ENCODE measurements at places on chromosomes 1 and 21.

GRCh38 chr1:98210064-98210463 lies 289.2 kb upstream of the DPYD start:
- no peak for DNase-seq

DNA sequence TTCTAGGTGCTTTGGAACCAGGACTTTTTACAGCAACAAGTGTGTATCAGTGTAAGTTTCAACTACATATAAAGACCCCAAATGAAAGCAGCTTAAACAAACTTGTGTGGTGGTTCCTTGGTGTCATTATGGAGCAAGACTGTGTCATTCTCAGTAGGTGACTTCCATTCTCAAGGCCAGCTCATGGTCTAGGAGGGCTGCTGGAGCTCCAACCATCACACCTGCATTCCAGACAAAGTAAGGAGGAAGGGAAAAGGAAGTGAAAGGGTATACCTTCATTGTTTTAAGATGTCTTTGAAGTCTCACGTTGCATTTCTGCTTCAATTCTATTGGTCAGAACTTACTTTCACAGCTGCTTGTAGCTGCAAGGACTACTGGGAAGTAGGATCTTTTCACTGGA lies 188.6 kb downstream of the C1orf94 start:
- no peak for DNase-seq

GRCh38 chr21:33132054-33132453 lies 62.1 kb downstream of the OLIG1 start:
- DNase-seq, result no peak

DNA sequence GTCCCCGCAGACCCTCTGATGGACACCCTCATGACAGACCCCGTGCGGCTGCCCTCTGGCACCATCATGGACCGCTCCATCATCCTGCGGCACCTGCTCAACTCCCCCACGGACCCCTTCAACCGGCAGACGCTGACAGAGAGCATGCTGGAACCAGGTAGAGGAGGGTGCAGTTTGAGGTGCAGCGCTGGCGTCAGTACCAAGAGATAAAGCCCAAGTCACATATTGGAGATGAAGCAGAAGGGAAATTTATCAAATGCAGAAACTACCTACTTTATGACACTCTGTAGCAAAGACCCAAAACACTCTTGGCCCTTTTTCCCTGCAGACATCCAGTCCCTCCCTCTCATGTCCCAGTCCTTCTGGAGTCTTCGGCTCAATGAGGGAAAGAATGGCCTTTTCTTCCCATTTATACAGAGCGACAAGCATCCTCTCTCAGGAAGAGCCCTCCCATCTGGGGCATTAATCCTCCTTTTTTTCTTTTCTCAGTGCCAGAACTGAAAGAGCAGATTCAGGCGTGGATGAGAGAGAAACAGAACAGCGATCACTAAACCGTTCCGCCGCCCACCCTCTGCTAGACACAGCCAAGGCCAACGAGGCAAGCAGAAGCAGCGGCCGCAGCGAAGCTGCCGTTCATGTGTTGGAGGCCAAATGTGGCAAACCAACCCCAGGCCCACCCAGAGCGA lies 30.8 kb upstream of the KIF1B start:
- DNase-seq, result peak; percentile 67

DNA sequence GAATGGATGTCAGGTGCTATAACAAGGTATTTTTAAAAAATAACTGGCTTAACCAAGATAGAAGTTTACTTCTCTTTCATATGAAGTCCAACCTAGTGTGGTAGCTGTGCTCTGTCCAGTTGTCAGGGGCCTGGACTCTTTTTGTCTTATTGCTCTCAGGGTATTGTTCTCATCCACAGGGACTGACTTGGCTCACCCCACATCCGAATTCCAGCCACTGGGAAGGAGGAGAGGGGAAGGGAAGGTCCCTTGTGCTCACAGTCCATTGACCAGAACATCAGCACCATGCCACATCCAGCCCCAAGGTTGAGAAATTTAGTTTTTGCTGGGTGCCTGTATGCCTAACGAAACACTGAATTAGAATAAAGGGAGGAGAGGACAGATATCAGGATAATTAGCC lies 8.7 kb downstream of the EEIG2 start:
- no peak for DNase-seq

GRCh38 chr1:50969611-50970508 lies at the start of gene CDKN2C:
TSS of gene CDKN2C (plus strand) at chr1:50970245. CDS start at chr1:50970369, 124 bp downstream.
- peak; percentile 79 for DNase-seq

DNA sequence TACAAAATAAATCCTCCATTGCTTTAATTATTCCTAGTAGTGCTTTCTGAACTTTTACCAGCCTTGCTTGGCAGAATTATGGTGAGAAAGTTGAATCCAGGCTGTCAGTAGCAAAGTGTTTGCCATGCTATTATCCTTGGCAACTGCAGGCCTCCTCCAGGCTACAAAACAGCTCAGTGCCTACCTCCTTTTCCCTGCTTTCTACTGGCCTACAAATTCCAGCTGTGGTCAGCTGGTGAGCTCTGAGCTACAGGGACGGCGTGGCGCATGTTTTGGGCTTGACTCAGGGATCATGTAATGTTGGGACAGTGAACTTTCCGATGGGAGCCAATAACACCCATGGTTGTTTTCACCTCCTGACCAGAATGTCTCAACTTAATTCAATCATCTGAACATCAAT lies 456.1 kb upstream of the ADAMTS5 start:
- no peak for DNase-seq

GRCh38 chr1:19254416-19254815 lies 2.8 kb downstream of the MRTO4 start:
- peak; percentile 12 for DNase-seq

GRCh38 chr1:165364568-165365133 lies 8.1 kb upstream of the LMX1A start:
- DNase-seq, result no peak

- DNase-seq, result no peak
Measured at GRCh38 chr1:241715956-241716355, 63.9 kb downstream of the WDR64 start.

DNA sequence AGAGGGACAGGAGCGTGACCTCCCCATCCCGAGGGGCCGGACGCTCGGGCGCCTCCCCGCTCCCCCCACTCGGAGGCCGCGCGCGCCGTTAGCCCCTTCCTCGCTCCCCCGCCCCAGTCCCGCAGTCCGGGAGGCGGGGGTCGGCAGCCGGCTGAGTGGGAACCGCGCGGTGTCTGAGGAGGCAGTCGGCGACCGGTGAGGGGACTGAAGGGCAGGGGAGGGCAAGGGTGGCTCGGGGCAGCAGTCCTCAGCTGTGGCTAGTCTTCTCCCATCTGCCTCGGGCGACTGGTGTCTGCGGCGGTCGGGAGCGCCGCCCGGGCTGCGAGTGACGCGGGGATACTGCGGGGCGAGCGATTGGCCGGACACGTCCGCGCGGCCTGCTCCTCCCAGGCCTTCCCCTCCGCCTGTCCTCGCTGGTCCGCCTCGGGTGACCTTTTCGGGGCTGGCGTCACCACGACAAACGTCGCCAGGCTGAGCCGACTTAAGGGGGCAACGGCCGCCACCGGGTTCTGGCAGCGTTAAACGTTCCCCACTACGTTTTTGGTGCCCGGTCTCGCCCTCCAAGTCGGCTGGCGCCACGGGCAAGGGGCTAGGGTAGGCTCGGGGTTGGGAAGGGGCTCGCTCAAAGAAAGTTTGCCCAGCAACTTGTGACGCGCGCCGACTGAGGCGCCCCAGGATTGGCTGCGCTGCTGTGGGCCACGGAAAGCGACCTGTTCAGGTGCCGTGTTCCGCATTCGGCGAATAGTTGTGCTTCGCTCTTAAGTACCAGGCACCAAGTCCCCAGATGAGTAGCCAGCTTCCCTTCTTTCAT lies 538 bp downstream of the ZNF672 start:
- peak; percentile 89 for DNase-seq

DNA sequence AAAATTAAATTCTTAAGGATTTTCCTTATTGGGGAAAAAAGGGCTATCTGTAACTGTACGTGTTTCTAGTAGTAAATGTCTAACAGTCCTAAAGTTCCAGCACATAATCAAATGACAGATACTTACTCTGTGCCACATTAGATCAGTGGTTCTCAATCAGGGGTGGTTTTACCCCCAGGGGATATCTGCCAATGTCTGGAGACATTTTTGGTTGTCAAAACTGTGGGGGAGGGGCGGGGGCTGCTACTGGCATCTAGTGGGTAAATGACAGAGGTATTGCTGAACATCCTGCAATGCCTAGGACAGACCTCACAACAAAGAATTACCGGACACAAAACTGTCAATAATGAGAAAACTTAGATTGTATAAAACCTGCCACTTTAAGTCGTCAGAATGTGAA lies 33.4 kb upstream of the PTPRC start:
- DNase-seq, result no peak

DNA sequence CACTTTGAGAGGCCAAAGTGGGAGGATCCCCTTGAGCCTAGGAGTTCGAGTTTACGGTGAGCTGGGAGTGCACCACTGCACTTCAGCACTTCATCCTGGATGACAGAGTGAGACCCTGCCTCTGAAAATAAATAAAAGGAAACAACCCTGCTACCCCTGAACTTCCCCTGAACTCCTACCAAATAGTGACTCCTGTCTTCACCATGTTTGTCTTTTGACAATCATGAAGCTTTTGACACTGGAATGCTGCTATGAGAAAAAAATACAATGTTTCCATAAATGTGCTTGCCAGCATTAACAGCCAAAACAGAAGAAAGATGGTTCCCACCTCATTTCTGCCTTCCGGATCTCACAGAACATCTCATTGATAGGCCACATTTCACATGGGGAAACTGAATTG lies 10.4 kb downstream of the ZBTB8A start:
- DNase-seq, result no peak

- no peak for DNase-seq
Measured at GRCh38 chr1:223312273-223312672, 51.7 kb downstream of the SUSD4 start.

- DNase-seq, result no peak
Measured at GRCh38 chr1:154756793-154757548, 113.1 kb downstream of the KCNN3 start.

GRCh38 chr1:216071262-216071661 lies 352.0 kb downstream of the USH2A start:
- no peak for DNase-seq

DNA sequence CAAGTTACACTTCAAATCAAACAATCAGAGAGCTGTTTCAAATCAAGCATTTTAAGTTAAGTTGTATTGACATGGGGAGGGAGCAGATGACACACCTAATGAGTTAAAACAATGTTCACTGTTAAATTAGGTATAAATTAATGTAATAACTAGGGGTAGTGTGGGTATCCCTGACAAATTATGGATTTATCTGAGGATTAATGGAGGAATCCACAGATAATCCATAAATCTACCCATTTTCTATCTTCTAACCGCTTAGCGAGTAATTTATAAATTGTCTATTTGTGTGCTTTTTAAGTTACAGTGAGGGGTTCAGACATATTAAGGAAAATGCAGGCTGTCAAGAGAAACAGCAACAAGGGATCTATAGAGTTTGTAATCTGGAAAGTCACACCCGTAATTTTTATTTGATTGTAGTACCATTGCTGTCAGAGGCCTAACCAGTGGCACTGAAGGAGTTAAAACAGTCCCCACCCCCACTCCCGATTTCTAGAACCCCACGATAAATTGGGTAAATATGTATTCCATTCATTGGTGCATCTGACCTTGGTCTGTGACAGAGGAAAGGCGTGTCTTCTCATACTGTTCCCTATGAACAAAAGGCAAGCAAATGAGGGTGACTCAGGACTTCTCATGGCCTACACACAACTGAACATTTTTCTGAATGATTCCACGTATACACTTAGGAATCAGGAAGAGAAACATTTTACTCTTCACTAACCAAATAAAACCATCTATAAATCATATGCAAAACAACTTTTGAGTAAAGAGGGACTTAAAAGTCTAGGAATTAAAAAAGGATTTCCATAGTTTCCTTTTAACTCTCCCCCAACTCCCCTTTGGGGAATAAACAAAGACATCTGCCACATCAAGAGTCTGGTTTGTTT lies 7.4 kb downstream of the IRF2BP2 start:
- peak; percentile 62 for DNase-seq

- peak; percentile 25 for DNase-seq
Measured at GRCh38 chr1:222618880-222619596, 1.1 kb downstream of the MIA3 start.

- no peak for DNase-seq
Measured at GRCh38 chr1:247387565-247387964, 28.4 kb upstream of the NLRP3 start.

- no peak for DNase-seq
Measured at GRCh38 chr1:66384258-66384921, 149.6 kb upstream of the SGIP1 start.

DNA sequence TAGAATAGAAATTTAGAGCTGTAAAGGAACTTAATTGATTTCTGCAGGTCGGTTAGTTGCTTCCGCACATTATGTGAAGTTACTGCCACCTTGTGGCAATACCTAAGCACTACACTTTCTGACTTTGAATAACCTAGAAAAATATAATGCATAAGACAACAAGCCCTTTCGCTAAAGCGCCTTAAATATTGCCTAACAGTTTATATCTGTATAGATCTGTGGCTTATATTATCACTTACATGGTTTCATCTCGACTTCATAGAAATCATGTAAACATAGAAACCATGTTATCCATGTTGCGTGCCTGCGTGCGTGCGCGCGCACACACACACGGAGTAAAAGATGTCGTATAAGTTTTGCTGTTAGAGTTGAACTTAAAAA lies 10.9 kb upstream of the IFI16 start:
- peak; percentile 76 for DNase-seq

DNA sequence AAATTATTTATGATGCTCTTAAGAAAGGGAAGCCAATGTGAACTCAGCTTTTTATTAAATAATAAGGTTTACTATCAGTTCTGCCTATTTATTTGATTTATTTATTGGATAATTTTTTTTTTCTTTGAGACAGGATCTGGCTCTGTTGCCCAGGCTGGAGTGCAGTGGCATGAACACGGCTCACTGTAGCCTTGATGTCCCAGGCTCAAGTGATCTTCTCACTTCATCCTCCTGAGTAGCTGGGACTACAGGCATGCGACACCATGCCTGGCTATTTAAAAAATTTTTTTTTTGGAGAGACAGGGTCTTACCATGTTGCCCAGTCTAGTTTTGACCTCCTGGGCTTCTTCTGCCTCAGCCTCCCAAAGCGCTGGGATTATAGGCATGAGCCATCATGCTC lies 21.0 kb upstream of the DNAJC28 start:
- no peak for DNase-seq

GRCh38 chr1:84721152-84721551 lies 30.9 kb upstream of the SSX2IP start:
- DNase-seq, result no peak

GRCh38 chr1:246658567-246658966 lies 65.6 kb upstream of the SCCPDH start:
- no peak for DNase-seq

DNA sequence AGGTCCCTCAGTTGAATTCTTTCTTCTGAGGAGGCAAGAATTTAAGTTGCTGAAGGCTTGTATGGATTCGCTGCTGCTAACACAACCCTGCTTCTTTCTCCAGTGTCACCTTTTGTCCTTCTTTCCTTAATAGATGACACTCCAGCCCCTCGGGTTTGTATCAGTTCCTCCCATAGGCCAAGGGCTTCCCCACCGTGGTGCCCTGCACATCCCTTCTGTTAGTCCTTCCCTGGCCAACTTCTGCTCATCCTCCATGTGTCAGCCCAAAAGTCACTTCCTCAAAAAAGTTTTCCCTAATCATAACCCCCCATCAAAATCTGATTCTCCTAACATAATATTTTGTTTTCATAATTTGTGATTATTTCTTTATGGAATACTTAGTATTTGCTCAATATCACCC lies 190.4 kb downstream of the RHOU start:
- no peak for DNase-seq

- peak; percentile 10 for DNase-seq
Measured at GRCh38 chr1:109040989-109041620, 797 bp downstream of the WDR47 start.

- no peak for DNase-seq
Measured at GRCh38 chr1:159214149-159214760, 9.6 kb downstream of the ACKR1 start.

GRCh38 chr21:43981151-43981870 lies 30.8 kb upstream of the TRAPPC10 start:
- no peak for DNase-seq

Measured in putamen (tissue), 1 donor.